ENCODE measurements at places on chromosomes 7 and 10.

- no peak for DNase-seq
These were observed 561.0 kb upstream of the GALNT17 start for GRCh38 chr7:70570961-70571360.

- no peak for DNase-seq
These were observed 52.2 kb downstream of the CALML3 start for GRCh38 chr10:5576780-5577624.

- DNase-seq, result no peak
These were observed 94.1 kb downstream of the CHST15 start for GRCh38 chr10:123999261-123999660.

DNA sequence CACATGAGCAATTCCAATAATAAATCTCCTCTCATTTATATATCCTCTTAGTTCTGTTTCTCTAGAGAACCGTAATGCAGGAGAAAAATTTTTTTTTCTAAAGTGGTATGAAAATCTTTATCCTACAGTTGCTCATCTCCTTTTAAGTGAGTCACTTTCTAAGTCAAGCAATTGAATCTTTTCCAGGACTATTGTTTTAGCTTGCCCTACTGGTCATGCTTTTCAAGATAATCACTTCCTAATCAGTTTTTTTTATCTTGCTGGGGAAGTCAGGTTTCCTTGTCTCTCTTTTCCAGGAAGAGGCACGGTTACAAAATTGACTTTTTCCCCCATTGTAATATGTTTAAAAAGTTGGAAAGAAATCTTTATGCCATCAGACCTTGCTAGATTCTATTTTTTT lies 44.0 kb downstream of the INPP5F start:
- no peak for DNase-seq

DNA sequence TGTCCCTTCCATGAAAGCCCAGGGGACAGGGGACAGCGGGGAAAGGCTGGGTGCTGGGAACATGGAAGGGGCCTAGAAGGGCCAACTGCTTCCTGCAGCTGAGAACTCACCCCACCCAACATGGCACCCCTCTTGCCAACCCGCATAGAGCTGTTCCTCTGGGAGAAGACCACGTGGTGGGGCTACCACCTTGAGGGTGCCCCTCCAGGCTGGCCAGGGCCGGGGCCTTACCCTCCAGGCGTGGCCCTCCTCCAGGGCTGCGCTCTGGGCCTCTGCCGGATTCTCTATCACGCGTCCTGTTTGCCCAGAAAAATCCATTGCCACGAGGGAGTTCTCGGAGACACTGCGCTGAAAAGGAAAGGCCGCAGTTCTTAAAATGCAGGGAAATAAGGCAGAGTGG lies 39.9 kb upstream of the DDC start:
- DNase-seq, result no peak

- DNase-seq, result no peak
These were observed 625.1 kb upstream of the PCDH15 start for GRCh38 chr10:55426138-55426537.

DNA sequence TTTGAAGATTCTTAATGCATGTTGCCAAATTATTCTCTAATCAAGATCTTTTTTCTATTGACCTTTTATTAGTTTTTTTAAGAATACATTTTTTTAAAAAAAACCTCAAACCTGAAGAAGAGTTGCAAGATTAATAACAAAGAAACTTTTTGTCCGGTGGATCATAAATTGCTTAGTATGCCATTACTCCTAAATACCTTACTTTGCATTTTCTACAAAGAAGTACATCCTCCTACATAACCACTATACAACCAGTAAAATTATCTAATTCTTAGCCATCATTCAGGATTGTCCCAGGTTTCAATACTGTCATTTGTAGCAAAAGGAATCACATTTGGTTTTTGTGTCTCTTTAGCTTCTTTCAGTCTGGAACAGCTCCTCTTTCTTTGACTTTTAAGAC lies 77.9 kb downstream of the SRI start:
- no peak for DNase-seq

GRCh38 chr10:62230344-62231121 lies 38.1 kb downstream of the RTKN2 start:
- DNase-seq, result no peak

GRCh38 chr7:38120076-38120475 lies 58.0 kb upstream of the STARD3NL start:
- no peak for DNase-seq

Data from activated T-helper 1 cell treated with anti-CD3 and anti-CD28 coated beads, Interleukin-2, amount 50 U/mL, for 16 hours (primary cell).